ENCODE measurements at places on chromosomes 7 and 10.

GRCh38 chr7:157360483-157361025 is 23.8 kb downstream of the DNAJB6 start:
- DNase-seq, result no peak

GRCh38 chr10:29857843-29858701 is 201.3 kb downstream of the JCAD start:
- peak; percentile 44 for DNase-seq

DNA sequence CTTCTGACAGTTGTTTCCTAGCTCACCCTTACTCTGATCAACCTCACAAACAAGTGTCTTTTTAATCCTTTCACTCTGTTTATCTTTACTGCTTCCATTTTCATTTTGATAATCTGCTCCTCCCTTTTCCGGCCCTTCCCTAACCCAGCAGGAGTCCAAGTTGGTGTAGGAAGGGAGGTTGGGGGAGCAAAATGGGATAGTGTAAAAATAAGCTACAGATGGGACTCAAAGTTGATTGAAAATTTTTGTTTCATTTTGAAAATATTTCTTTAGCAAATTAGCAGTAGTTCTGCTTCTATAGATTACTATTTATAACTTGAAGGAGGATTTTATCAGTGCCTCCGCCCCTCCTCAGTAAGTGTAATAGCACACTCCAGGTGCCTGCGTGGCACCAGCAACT is 112.0 kb downstream of the WNT2 start:
- DNase-seq, result no peak

DNA sequence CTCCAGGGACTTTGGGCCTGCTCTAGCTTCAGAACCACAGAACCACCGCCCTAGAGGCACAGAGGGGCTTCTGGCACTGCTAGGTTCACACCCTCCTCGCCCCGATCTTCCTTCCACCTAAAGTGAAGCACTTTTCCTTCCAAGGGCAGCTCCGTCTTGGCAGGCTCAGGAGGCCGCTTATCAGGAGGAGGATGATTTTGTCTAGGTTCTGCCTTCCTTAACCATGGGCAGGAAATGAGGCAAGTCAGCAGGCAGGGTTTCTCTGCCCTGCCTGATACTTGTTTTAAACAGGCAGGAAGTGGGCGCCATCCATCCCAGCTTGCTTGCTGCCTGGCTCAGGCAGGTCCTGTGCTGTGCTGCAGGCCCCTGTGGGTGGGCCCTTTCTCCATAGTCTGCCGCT is 8.3 kb upstream of the ATP6V0E2 start:
- DNase-seq, result no peak

DNA sequence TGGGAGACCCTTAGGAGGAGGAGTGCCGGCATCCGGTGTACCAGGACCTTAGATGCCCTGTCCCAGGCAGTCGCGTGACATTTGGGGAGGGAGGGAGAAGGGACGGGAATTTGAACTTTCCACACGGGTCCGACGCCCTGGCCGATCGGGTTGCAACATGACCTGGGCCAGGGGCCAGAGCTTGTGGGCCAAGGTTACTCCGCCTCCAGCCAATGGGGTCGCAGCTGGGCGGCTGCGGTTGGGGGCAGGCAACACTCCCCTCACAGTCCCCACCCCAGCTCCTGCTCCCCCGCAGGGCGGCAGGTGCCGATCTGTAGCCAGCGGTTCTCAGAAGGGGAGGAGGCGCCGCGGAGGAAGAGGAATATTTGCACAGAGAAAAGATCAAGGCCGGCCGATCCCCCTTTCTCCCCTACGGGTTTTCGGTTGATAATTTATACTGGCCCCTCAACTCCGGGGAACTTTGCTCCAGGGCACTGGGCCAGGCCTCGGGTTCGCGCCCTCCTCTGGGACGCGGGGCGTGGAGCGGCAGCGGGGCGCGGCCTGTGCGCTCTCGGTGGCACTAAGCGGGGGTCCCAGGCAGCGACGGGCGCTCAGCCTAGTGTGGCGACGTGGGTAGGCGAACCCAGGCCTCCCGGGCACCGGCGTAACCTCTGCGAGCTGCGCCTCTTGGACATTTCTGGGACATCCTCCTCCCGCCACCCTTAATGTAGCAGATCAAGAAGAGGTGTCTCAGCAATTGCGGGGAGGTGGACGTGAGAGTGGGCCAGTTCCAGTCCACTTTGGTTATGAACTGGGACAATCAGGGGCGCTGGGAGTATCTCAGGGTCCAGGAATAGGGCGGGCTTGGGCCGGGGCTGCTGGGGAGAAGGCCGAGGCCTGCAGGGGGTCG is 1.2 kb downstream of the MLXIPL start:
- DNase-seq, result no peak

GRCh38 chr7:137245890-137246289 is 97.6 kb downstream of the PTN start:
- DNase-seq, result no peak

- DNase-seq, result no peak
Measured at GRCh38 chr10:19549503-19549902, 266.7 kb upstream of the PLXDC2 start.
